ENCODE measurements at places on chromosomes 1 and 21. TPM values are rescaled to one million over a fixed set of nuclear protein-coding genes. Genes with fewer than 3 reads are reported as not detected.

Gene DNASE2B
- not detected for total RNA-seq

Gene HMCN1
- 0.55 TPM for total RNA-seq

DNA sequence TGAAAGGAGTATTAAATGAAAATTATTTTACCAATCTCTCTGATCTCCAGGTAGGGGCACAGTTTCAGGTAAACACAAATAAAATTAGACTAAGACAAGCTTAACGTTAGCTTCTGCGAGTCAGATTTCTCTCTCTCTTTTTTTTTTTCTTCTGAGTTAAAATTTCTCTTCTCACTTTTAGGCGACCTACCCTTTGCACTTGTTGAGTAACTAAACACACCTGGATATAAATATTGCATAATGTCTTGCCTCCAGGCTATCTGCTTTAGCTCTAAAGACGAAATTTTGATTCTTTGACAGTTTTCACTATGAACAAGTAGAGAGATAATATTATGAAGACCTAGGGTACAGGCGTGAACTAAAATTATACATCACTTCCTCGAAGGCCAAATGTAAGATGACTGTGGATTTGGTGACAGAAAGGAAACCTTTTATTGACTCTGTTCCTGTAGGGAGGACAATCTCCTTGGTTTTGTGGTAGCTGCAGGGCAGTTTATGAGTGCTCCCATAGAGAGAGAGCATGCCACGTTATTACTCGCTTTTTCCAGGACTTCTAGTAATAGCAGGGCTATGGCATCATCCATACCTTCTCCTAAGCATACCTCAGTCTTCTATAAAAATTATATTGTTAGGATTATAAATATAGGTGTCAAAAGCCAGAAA lies 303.8 kb upstream of the NEGR1 start:
- no peak for DNase-seq

- no peak for DNase-seq
Observed at GRCh38 chr21:41593051-41593759, 85.2 kb upstream of the TMPRSS2 start.

DNA sequence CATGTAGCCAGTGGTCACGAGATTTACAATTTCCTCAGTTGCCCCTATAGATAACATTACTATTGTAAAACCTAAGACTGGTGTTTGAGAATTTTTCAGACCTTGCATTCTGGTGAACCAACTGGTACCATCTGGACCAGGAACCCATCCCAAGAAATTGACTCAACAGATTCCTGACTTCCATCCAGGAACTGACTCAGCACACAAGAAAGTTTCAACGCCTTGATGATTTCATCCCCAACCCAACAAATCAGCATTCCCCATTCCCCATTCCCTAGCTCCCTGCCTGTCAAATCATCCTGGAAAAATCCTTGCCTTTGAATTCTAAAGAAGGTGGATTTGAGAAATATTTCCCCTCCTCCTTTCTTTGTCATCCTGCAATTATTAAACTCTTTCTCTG lies 529.8 kb upstream of the PRMT6 start:
- peak; percentile 1 for DNase-seq

GRCh38 chr1:36479505-36480051 lies 3.1 kb downstream of the CSF3R start:
- no peak for DNase-seq

DNA sequence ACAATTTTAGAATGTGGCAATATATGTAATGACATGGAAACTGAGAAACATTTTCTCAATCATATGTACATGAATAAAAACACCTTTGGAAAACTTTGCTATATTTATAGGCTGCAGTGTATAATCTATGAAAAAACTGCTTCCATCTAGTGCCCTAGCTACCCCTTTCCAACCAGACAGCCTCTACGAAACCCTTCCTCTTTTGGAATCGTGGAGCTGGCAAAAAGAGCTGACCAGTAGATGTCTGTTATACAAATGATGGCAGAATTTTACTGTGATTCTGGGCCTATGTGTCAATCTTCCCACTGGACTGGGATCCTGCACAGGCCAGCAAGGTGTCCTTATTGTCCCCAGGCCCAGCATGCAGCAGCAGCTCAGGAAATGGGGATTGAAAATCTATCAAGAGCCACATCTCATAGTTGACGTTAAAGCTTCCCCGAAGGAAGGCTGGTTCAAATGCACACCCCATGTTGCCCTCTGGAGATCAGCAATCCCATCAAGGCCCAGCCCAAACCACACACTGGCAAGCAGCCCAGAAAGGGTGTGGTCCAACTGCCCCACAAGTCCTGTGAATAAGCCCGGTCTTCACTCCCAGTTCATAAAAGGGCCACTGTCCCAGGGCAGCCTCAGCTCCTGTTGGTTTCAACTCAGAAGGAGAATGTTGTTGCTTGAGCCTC lies 8.8 kb upstream of the FAM20B start:
- DNase-seq: peak; percentile 98

- DNase-seq: no peak
Observed at GRCh38 chr21:17777072-17777765, 41.9 kb downstream of the C21orf91 start.

- no peak for DNase-seq
Observed at GRCh38 chr1:3690282-3691065, 38.2 kb downstream of the TP73 start.

Measured in A172 (cell line).